GM23248 (cell line): ENCODE measurements at places on chromosomes 13 and 19. TPM values are rescaled to one million over a fixed set of nuclear protein-coding genes. Genes with fewer than 3 reads are reported as not detected.

GRCh38 chr19:1522838-1523237 is 1.0 kb upstream of the PLK5 start:
- H3K4me3 ChIP-seq = no peak overlapping the region
- H3K36me3 ChIP-seq = no peaks in the 10 kb centered on the region
- no peak overlapping the region for H3K27ac ChIP-seq

GRCh38 chr13:80684217-80684991 is 343.5 kb upstream of the SPRY2 start:
- no peak overlapping the region for H3K27ac ChIP-seq
- no peaks in the 10 kb centered on the region for H3K36me3 ChIP-seq
- no peaks in the 10 kb centered on the region for H3K4me1 ChIP-seq
- H3K4me3 ChIP-seq = no peak overlapping the region
- no peaks in the 10 kb centered on the region for H3K27me3 ChIP-seq

- no peaks in the 10 kb centered on the region for H3K27me3 ChIP-seq
- peaks cover 33% of the 10 kb centered on the region for H3K4me1 ChIP-seq
- no peak for DNase-seq
- H3K36me3 ChIP-seq = no peaks in the 10 kb centered on the region; the same call in 1 of the 2 replicates
- no peak overlapping the region for H3K4me3 ChIP-seq
- H3K27ac ChIP-seq = peak overlapping the region; percentile 78
Measured at GRCh38 chr19:5050067-5050656, 81.2 kb downstream of the KDM4B start.

- DNase-seq = no peak
- H3K27ac ChIP-seq = no peak overlapping the region
- no peaks in the 10 kb centered on the region for H3K27me3 ChIP-seq
- H3K4me3 ChIP-seq = no peak overlapping the region
Measured at GRCh38 chr13:75153386-75153785, 328.6 kb downstream of the TBC1D4 start.

DNA sequence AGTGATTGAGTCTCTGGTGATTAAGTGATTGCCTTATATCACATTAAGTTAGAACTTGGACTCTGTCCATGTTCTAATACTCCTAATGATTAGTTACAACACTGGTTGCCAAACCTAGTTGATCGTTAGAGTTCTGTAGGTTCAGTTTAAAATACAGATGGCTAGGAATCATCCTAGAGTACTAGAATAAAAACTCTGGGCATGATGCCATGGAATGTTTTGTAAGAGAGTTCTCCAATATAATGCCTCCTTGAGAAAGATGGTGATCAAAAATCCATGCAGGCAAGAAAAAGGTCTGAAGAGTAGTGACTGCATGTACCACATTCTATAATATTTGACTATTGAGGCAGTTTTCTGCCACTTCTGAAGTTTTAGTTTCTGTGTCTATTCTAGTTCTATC is 176.3 kb downstream of the GPC5 start:
- no peak overlapping the region for H3K27ac ChIP-seq
- H3K27me3 ChIP-seq = no peaks in the 10 kb centered on the region
- no peak overlapping the region for H3K4me3 ChIP-seq

- H3K36me3 ChIP-seq = no peaks in the 10 kb centered on the region
- no peaks in the 10 kb centered on the region for H3K4me1 ChIP-seq
- no peak overlapping the region for H3K4me3 ChIP-seq
- no peak overlapping the region for H3K27ac ChIP-seq
- no peak for DNase-seq
- no peaks in the 10 kb centered on the region for H3K27me3 ChIP-seq
Measured at GRCh38 chr13:21949818-21950429, 279.1 kb downstream of the FGF9 start.

DNA sequence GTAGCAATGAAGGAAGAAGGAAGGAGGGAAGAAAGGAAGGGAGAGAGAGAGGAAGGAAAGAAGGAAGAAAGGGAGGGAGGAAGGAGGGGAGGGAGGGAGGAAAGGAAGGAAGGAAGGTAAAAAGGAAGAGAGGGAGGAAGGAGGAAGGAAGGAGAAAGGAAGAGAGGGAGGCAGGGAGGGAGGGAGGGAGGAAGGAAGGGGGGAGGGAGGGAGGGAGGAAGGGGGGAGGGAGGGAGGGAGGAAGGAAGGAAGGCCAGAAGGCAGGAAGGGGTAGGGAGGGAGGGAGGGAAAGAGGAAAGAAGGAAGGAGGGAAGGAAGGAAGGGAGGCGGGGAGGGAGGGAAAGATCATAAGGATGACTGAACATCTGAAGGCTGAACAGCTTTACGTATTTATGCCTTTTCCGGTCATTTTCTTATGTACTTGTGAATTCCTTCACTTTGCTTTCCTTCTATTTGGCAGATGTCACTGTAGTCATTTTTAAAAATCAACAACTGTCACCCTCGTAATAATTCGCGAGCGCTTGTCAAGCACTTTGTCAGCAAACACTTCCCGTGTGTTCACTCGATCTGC is 6.7 kb upstream of the TTYH1 start:
- no peak for DNase-seq
- H3K27ac ChIP-seq = no peak overlapping the region
- no peaks in the 10 kb centered on the region for H3K36me3 ChIP-seq
- H3K4me3 ChIP-seq = no peak overlapping the region

DNA sequence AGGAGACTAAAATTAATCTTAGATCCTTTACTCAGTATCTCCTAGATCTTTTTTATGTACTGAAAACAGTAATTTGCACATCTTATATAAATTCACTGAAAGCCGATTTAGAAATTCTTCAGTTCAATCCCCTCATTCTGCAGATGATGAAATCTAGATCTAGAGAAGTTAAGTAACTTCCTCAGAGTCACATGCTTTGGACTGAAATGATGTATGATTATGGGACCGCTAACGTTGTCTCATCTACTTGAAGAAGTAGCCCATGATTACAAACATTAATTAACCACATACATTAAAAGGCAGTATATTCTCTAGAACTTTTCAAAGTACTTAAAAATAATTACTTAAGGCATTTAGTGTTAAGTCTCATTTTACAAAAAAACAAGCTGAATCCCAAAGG is 37.8 kb downstream of the ELF1 start:
- no peaks in the 10 kb centered on the region for H3K27me3 ChIP-seq
- H3K27ac ChIP-seq = no peak overlapping the region
- H3K36me3 ChIP-seq = peaks cover 5% of the 10 kb centered on the region; the same call in 1 of the 2 replicates
- H3K4me3 ChIP-seq = no peak overlapping the region
- DNase-seq = no peak

DNA sequence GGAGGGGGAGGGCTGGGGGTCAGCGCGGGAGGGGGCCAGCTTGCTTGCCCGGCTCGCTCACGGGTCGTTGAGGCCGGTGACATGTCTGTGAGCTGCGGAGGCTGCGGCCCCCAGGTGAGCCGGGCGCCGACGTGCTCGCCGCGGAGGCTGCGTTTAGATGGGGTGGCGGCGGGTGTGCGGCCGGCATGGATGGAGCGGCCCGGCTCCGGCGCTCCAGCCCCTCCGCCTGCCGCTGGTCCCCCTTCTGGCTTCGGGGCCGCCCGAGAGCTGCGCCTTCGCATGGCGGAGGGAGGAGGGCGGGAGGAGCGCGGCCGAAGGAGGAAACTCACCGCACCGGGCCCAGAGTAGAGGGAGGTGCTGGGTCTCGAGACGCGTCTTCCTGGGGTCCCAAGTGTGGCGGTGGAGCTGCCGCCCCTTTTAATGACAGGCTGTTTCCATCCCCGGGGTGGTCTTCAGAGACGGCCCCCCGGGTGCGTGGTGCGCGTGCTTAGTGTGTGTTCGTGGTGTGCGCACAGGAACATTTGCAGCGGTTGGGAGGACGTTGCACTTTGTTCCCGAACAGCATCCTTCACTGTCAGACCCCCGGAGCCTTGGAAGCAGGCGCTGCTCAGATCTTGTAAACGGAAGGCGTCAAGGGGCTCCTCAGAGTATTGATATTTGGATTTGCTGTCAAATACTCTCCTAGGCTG is at the start of gene AKAP11:
TSS of gene AKAP11 (plus strand) at position 38 of the 689 bp plus-strand sequence. CDS start 14,197 bp downstream, outside the sequence.
- H3K36me3 ChIP-seq = no peaks in the 10 kb centered on the region
- peak; percentile 75 for DNase-seq
- H3K4me1 ChIP-seq = peaks cover 24% of the 10 kb centered on the region
- peak within 1 kb of the TSS; percentile 85 for H3K4me3 ChIP-seq
- H3K27me3 ChIP-seq = no peaks in the 10 kb centered on the region

DNA sequence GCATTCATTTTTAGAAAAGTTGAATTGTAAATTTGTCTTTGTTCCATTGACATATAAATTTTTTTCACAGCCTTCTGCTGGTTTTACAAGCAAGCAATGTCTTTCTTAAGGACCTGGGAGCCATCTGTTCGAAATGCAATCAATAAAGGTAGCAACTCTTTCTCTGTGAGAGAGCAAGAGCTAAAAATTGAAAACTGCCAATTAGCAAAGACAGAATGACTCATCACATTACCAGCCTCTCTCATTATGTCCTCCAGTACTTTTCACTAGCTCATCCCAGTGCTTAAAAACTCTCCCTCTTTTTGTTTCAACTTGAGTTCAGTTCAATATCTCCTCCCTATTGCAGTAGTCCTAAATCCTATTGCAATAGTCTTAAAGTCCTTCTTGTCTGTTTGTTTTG is 760.7 kb upstream of the SLITRK6 start:
- H3K36me3 ChIP-seq = no peaks in the 10 kb centered on the region
- no peak overlapping the region for H3K4me3 ChIP-seq
- H3K27me3 ChIP-seq = no peaks in the 10 kb centered on the region
- DNase-seq = no peak

GRCh38 chr19:50501568-50502475 is 9.2 kb downstream of the JOSD2 start:
- H3K27ac ChIP-seq = no peak overlapping the region
- H3K4me1 ChIP-seq = no peaks in the 10 kb centered on the region
- peaks cover 10% of the 10 kb centered on the region for H3K27me3 ChIP-seq
- no peak overlapping the region for H3K4me3 ChIP-seq
- no peaks in the 10 kb centered on the region for H3K36me3 ChIP-seq

- H3K4me1 ChIP-seq = no peaks in the 10 kb centered on the region
- DNase-seq = no peak
- H3K36me3 ChIP-seq = no peaks in the 10 kb centered on the region
- H3K27ac ChIP-seq = no peak overlapping the region
- no peak overlapping the region for H3K4me3 ChIP-seq
Measured at GRCh38 chr13:88217883-88218282, 546.7 kb downstream of the SLITRK5 start.

DNA sequence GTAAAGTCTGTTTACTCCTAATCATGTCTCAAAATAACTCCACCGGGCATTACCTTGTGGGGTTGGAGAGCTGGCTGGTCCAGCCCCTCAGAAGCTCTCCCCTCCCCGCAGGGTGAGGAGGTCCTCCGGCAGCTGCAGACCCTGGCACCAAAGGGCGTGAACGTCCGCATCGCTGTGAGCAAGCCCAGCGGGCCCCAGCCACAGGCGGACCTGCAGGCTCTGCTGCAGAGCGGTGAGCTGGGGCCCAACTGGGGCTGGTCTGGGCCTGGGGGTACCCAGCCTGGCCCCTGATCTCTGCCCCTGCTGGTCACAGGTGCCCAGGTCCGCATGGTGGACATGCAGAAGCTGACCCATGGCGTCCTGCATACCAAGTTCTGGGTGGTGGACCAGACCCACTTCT is 20.2 kb downstream of the HIPK4 start:
- no peak overlapping the region for H3K27ac ChIP-seq
- no peaks in the 10 kb centered on the region for H3K4me1 ChIP-seq
- no peak for DNase-seq
- no peak overlapping the region for H3K4me3 ChIP-seq
- peaks cover 6% of the 10 kb centered on the region; the same call in 1 of the 2 replicates for H3K36me3 ChIP-seq
- no peaks in the 10 kb centered on the region for H3K27me3 ChIP-seq

Gene SBK3
- not detected in 2 replicates for total RNA-seq

Gene SIGLEC12
- total RNA-seq = not detected in 2 replicates
